Jurkat, Clone E6-1 (cell line): ENCODE measurements at places on chromosomes 12 and 14.

DNA sequence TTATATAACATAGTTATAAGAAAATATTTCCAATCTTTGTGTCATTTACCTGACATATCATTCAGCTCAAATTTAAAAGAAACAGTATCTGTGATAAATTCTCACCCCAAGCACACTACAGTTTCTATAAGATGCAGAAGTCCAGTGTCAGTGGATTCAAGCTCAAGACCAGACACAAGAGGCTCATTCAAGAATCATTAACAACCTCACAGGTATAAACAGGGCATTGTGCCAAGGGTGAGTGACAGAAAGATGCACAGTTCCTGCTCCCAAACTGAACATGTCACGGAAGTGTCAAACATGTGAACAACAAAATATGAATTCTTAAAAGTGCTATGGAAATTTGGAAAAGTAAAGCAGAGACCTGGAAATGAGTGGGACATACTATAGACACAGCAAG, 12.8 kb downstream of the ATP2B1 start:
- no peak for DNase-seq

DNA sequence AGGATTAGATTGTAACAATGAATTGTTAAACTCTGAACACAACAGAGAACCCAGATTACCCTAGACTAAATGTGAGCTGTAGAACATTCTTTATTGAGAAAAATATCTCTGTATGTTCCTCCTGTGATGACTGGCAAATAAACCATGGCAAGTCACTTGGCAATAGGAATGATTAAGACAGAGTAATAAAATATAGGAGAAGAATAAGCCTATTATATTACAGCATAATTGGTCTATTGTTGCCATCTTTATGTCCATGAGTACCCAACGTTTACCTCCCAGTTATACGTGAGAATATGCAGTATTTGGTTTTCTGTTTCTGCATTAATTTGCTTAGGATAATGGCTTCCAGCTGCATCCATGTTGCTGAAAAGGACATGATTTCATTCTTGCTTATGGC, 211.2 kb upstream of the AVPR1A start:
- no peak for DNase-seq

DNA sequence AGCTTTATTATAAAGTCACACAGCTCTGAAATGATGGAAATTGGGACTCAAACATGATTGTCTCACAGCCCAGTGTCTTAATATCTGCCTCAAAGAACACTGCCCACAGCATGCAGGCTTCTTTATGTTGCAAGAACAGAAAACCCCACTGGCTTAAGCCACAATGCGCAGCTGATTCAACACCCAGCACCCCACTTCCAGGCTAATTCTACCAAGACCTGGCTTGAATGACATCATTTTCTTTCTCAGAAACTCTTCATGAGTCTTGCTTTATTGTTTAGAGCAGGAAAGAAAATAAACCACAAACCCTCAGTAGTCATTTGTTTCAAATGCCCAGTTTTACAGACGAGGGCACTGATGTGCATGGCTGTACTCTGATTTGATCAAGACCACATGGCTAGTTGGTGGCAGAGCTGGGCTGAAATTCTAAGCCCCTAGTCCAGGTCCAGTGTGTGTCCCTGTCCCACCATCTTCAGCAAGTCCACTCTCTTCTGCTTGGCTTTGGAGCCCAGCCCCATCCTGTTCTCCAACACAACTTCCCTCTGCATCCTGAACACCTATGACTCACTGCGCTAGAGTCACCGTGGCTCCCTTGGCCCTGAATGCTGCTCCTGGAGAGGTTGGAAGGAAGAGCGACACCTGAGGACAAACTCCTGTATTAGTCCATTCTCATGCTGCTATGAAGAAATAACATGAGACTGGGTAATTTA, 50.3 kb upstream of the SRSF5 start:
- no peak for DNase-seq

DNA sequence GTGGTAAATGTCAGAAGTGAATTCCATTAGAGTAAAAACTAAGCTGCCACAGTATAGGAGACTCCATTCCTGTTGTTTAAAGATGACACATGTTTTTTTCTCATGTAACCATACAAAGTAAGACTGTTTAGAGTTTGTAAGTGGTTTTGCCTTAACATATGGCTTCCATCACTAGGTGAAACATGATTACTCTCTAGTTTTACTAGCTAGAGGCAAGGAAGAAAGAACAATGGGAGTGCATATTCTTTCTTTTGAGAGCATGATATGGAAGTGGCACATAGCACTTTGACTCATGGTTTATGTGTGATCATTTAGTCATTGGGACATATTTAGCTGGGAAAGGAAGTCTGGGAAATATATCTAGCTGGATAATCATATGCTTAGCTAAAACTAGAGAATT, 7.7 kb downstream of the ATF7IP start:
- DNase-seq: no peak

GRCh38 chr14:82667501-82667900, 1133.8 kb upstream of the SEL1L start:
- DNase-seq: no peak

GRCh38 chr12:7483343-7483742, 20.2 kb downstream of the CD163 start:
- DNase-seq: no peak

- no peak for DNase-seq
Measured at GRCh38 chr12:128911861-128912260, 58.6 kb downstream of the GLT1D1 start.

GRCh38 chr12:130650131-130650530, 66.0 kb downstream of the RIMBP2 start:
- DNase-seq: no peak

- DNase-seq: no peak
Measured at GRCh38 chr12:42144158-42144407, 591 bp downstream of the GXYLT1 start.

DNA sequence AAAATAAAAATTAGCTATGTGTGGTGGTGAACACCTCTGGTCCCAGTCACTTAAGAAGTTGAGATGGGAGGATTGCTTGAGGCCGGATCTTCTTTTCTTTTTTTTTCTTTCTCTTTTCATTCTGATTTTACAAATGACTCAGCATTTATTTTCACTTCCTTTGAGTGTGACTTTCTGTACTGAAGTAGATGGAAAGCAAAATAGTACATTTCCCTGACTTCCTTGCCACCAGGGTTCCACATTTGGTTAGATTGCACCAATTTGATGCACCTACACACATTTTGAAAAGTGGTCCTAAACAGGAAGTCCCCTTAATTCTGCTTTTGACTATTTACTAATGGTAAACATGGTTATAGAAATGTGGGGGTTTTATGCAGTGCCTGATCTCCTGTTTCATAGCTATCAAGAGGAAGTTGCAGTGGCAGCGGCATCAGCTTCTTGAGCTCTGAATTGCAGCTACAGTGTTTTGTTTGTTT, 13.0 kb upstream of the LEMD3 start:
- no peak for DNase-seq

- no peak for DNase-seq
Measured at GRCh38 chr14:75866970-75867369, 114.8 kb downstream of the TGFB3 start.
